NCI-H526 treated with DMSO at 0.1 percent for 48 hours (cell line): ENCODE measurements at places on chromosomes 5 and 9.

GRCh38 chr5:102523541-102524175 is 24.9 kb upstream of the SLCO6A1 start:
- DNase-seq: no peak

GRCh38 chr9:126788634-126789349 is 16.0 kb upstream of the ZBTB43 start:
- DNase-seq: no peak

GRCh38 chr9:137128862-137129455 is 10.0 kb upstream of the GRIN1 start:
- no peak for DNase-seq

GRCh38 chr9:16675131-16675530 is 195.3 kb downstream of the BNC2 start:
- DNase-seq: no peak

DNA sequence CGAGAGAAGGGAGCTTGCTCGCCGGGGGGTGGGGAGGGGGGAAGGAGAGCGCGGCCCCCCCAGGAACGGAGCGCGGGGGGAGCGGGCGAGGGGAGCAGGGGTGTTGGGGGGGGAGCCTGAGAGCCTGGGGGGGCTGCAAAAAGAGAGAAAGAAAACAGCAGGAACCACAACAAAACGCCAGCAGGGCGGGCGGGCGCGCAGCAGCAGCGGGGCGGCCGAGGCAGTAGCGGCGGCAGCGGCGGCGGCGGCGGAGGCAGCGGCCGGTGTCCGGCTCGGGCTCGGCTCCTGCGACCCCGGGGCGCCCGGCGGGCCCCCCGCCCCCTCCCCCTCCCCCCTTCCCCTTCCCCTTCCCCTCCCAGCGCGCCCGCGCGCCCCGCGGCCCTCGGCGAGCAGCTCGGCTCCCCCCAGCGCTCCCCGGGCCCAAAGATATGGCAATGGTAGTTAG is 1.6 kb downstream of the NR2F1 start:
- DNase-seq: no peak

GRCh38 chr9:69984831-69985230 is 58.8 kb upstream of the MAMDC2 start:
- no peak for DNase-seq

DNA sequence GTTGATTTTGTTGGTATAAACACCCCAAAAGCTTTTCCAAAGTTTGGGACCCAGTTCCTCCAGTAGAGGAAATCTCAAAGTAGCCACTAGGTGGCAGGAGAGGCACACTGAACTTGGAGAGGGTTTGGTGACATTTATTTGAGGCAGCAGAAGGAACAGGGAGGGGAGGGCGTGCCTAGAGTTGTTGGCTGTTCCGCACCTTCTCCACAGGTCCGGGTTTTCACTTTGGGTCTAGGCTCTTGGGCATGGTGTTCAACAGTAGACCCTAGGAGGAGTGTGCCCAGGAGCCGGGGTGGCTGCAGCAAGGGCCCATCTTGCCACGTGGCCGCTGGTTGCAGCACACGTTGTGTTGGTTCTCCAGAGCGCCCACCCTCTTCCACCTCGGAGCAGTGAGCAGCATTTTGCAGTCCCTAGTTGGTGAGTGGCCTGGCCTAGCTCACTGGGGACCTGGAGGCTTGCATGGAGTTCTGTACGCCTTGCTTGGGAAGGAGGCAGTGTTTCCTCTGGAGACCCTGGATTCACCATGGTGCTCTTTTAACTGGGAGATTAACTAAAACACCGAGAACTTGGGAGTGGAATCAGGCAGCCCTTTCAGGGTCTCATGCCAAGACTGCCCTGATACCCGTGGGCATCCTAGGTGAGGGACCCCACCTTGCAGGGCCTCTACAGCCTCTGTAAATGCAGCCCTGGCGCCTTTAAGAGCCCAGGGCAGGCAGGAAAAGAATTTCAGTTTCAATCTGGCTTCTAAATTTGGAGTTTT is 28.2 kb downstream of the PTPA start:
- peak; percentile 56 for DNase-seq

- no peak for DNase-seq
Observed at GRCh38 chr9:4105183-4105582, 194.7 kb downstream of the GLIS3 start.

DNA sequence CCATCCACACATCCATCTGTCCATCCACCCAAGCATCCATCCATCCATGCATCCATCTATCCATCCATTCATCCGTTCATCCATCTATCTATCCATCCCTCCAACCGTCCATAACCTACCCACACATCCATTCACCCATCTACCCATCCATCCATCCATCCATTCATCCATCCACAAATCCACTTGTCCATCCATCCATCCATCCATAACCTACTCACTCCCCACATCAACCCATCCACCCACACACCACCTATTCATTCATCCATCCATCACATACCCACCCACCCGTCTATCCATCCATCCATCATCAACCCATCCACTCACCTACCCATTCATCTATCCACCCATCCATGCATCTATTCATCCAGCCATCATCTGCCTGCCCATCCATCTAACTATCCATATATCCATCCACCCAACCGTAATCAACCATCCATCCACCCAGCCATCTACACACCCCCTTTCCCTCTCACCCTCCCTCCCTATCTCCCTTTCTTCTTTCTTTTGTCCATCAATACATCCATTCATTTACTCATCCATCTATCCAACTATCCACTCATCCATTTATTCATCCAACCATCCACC is 43.6 kb upstream of the CLPTM1L start:
- DNase-seq: no peak

GRCh38 chr5:124865603-124866354 is 119.3 kb upstream of the ZNF608 start:
- no peak for DNase-seq

GRCh38 chr5:44740660-44741059 is 68.1 kb upstream of the MRPS30 start:
- no peak for DNase-seq

- DNase-seq: no peak
Observed at GRCh38 chr5:149937610-149938009, 7.0 kb downstream of the PDE6A start.

- DNase-seq: no peak
Observed at GRCh38 chr9:106880081-106880480, 17.1 kb downstream of the ZNF462 start.

DNA sequence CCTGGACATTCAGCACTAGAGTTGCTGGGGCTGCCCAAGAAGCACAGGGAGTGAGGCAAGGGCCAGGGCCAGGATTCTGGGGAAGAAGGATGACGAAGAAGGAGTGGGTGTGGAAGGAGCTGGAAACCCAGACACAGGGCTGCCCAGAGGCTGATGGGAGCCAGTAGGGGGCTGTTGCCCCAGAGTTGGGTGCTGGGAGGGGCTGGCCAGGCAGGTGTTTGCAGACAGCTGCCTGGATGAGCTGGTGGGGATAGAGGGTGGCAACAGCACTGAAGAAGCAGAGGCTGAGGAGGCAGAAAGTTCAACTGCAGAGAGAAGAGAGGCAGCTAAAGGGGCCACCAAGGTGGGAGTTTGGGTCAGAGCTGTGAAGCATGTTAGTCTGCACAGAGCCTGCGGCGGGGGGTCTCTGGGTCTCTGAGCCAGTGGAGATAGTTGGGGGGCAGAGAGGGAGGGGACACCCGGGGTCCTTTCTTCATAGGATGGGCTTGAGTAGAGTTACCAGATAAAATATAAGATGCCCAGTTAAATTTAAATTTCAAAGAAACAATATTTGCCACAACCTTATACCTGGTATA is 2.5 kb upstream of the AQP7 start:
- DNase-seq: no peak

GRCh38 chr5:32017692-32018367 is 156.3 kb downstream of the GOLPH3 start:
- no peak for DNase-seq

DNA sequence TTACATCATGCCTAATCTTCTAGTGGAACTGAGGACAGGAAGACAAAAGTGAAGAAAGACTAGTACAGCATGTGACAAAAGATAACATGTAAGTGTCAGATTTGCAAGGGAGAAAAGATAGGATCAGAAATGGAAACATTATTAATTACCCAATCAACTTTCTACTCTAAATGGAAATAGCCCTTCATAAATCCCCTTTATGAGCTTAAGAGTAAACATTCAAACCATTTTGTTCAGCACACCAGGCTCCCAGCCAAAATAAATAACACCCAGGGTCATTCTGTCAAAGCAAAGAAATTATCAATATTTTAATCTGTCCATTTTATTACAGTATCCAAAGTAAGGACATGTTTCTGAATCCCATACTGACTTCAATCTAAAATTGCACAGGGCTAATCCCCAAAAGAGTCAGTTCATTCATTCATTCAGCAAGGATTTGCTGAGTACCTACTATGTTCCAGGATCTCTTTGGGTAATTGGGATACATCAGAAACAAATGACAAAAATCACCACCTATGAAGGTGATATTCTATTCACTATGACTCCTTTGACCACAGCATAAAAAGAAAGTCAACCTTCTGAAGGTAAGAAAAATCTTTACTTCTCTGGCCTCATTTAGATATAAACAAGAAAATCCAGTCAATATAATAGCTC is 5.3 kb downstream of the PRELID2 start:
- no peak for DNase-seq

DNA sequence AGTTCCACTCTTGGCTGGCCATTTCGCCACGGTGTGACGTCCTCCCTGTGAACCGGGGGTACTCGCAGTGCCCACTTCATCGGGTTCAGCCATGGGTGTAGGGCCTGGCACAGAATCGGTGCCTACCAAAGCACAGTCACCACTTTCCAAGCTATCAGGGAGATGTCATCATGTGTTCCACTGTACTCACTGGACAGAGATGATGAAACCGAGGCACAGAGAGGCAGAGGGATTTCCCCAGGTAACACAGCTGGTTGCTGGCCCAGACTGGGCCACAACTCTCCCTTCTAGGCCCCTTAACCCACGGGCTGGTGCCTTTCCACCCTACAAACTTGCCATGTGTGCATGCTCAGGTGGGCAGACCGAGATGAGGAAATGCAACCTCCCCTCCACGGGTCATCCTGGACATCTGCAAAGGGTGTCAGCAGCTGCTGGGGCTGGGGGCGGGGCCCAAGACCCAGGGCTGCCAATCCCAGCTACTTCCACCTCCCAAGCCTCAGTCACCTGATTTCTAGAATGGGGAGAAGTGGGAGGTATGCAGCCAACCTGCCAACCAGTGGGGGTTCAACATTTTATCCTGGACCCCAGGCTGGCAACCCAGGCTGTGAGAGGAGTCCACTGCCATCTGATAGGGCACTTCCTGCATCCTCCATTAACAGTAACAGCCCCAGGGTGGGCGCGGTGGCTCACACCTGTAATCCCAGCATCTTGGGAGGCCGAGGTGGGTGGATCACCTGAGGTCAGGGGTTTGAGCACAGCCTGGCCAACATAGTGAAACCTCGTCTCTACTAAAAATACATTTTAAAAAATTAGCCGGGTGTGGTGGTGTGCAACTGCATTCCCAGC is 893 bp upstream of the SH2D3C start:
- no peak for DNase-seq

DNA sequence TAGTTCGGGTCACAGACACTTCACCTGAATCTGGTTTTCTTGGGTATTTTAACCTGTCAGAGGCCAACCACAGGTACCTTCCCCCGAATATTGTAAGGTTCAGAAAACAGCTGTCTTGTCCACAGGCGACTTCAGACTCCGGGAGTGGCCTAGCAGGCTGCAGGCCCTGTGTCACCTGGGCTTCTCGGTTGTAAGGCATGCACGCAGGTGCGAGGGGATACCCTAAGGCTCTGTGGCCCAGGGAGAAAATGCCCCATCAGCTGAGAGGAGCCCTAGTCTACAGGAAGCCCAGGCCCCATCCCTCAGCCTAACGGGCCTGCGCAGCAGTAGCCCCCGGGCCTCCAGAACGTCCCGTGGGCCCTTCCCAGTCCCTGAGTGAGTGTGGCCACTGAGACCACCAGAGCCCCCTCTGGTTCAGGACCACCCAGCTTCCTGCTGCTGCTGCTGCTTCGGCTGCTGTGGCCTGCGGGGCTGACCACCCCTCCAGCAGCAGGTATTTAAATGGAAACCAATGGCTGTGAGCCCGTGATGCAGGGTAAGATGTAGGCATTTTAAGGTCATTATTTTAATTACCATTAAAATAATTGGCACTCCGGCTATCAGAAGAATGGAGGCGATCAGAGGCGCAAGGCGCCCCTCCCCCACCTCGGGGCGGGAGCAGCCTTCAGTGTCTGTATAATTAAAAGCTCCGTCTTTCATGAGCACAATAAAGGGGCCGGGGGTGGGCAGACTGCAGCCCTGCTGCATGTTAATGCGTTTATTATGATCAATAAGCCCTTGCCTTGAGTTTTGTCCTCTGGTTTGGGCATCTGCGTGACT is 65.4 kb downstream of the PSMB7 start:
- DNase-seq: no peak

- peak; percentile 67 for DNase-seq
Observed at GRCh38 chr9:14313951-14314423, at the start of gene NFIB. TSS of gene NFIB (minus strand) at chr9:14314141. CDS start at chr9:14313511, 630 bp downstream.

- DNase-seq: no peak
Observed at GRCh38 chr5:22590677-22591268, 262.4 kb downstream of the CDH12 start.

DNA sequence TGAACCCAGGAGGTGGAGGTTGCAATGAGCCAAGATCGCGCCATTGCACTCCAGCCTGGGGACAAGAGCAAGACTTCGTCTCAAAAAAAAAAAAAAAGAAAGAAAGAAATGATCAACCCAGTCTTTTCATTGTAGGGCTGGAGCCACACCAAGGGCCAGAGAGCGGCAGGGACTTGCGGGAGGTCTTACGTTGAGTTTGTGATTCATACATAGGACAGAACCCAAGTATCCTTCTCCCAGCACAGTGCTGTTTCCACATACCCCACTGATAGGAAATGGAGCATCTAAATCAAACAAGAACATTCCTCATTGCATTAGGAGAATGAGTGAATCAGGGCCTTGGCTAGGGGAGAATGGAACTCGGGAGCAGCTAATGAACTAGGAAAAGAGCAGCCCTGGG is 3.5 kb upstream of the TNIP1 start:
- DNase-seq: no peak

DNA sequence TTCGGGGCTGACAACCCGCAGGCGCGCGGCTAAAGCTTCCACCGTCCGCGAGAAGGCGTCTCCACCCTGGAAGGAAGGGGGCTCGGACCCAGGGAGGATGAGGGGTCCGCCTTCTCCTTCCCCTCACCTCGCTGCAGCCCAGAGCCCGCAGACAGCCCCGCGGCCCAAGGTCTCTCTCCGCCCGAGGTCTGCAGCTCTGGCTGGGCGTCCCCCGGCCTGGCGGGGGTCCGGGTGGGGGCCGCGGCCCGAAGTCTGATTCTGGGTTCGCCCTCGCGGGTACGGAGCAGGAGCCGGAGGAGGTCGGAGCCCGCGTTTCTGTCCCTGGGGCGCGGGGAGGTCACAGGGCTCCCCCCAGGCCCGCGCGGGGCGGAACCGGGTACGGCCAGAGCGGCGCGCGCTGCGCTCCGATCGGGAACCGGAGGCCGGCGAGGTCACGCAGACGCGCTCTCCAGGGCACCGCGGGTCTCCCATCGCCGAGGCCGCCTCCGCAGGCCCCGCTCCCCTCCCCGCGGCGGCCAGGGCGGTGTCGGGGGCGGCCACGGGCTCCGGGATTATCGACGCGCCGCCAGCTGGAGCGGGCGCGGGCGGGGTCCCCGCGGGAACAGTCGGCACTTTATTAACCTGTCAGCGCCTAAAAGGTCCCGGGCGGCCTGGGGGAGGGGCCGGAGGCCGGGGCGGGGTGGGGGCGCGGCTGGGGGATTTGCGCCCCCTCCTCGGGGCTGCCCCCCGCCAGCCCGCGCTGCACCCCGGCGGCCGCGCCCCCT is 11.6 kb downstream of the LHX3 start:
- no peak for DNase-seq
